ENCODE measurements at places on chromosomes 4 and X. TPM values are rescaled to one million over a fixed set of nuclear protein-coding genes. Genes with fewer than 3 reads are reported as not detected.

Gene SSX1
- not detected for total RNA-seq

Gene POF1B
- total RNA-seq = 0.18 TPM

Gene USP17L25
- total RNA-seq = not detected

Gene GYPA
- 5.1 TPM for total RNA-seq

Gene TAPT1
- total RNA-seq = 59.5 TPM

Gene CENPC
- 49.1 TPM for total RNA-seq

Gene TSR2
- total RNA-seq = 39.3 TPM

Gene NPY2R
- total RNA-seq = not detected

Gene NLGN3
- total RNA-seq = 20.6 TPM

Gene UGT2A3
- not detected for total RNA-seq

Gene PNCK
- total RNA-seq = 1.6 TPM

All from sciatic nerve (tissue), 2 donors.